Kidney tubule cell (primary cell): ENCODE measurements at places on chromosomes 6 and 20.

DNA sequence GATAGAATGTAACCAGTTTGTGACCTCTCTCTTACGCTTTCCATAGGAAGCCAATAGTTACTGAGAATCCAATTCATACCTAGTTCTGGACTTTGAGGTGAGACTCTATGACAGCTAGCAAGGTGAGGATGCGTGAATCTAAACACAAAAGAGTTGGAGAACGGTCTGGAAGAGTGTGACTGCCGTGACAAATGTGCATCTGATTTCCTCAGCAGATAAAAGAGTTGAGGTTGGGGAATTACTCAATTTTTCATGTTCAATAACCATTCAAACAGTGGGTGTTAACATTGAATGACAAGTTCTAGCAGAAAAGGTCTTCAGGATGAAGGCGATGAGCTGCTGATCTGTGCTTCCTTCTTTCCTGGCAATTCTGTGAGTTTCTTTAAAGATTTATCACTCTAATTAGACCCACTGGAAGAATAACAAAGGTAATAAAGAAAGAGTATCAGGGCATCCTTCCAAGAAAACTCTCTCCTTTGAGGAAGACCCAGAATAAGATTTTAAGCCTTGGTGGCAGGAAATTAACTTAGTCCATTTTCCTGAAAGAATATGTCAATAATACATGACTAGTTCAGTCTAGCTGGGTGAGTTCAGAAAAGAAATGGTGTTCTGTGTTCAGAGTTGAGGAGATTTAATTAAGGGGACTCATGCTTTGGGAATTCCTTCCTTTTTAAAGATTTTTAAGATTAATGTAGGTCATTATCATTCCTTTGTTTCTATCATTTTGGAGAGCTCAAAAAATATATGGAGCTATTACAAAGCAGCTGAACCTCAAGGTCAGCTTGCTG lies 24.5 kb downstream of the KIF3B start:
- no peak for DNase-seq

- no peak for DNase-seq
These were observed 28.2 kb upstream of the TCFL5 start for GRCh38 chr20:62889871-62890270.

GRCh38 chr6:157510323-157511188 lies 129.6 kb downstream of the ZDHHC14 start:
- no peak for DNase-seq

GRCh38 chr20:15317546-15318232 lies 980.3 kb upstream of the FLRT3 start:
- DNase-seq = no peak

GRCh38 chr6:152309648-152310047 lies 327.5 kb downstream of the SYNE1 start:
- no peak for DNase-seq
